ENCODE measurements at places on chromosomes 7 and 10.

DNA sequence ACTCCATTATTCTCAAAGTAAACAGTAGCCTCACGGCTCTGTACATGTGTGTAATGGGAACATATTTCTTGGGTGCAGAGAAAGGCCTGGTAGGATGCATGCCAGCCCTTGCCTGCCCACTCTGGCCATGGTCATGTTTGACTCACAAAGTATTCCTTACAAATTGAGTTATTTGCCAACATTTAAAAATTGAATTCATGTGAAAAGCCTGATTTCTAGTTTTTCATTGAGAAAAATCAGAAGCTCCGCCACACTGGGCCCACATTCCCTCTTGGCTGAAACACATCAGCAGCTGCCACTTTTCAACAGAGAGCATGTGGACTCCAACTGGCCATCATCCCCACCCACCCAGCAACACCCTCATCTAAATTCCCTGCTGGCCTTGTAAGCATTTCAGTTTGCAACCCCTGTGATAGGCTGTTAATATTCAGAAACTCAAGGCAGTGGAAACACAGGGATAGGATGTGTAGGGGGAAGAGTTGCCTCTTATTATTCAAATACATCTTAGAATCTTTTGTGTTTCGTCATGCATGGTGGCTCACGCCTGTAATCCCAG is 40.9 kb downstream of the CDH23 start:
- DNase-seq = no peak

DNA sequence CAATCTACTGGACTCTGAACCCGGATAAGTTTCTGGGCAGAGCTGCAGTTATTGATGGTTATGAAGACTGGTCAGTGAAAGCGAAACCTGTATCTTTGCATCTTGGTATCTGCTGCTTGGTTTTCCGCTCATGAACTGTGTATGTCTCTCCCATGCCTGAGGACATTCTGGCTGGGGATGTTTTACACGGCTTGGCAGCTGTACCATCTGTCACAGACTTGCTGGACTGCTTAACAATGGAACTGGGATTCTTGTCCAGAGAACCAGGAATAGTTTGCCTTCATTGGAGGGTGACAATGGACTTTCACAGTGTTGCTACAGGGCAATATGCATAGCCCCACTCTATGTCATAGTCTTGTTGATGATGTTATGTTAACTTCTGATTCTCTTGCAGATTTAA is 119.9 kb upstream of the TMEM106B start:
- DNase-seq = no peak

DNA sequence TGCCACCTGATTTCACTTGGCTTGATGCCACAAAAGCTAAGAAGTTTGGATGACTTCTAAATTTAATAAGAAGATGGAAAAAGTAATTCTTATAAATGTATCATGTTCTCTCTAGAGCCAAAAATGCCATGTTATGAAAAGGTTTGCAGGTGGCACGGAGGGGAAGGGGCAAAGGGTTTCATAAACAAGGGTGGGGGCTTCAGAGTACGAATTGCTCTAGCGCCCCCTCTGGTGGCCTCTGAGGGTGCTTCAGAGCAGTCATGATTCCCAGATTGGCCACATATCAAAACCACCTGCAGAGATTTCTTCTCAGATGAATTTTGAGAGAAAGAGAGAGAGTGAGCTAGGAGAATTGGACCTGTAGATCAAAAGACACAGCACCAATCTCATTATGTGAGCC is 208.6 kb upstream of the YAE1 start:
- no peak for DNase-seq

DNA sequence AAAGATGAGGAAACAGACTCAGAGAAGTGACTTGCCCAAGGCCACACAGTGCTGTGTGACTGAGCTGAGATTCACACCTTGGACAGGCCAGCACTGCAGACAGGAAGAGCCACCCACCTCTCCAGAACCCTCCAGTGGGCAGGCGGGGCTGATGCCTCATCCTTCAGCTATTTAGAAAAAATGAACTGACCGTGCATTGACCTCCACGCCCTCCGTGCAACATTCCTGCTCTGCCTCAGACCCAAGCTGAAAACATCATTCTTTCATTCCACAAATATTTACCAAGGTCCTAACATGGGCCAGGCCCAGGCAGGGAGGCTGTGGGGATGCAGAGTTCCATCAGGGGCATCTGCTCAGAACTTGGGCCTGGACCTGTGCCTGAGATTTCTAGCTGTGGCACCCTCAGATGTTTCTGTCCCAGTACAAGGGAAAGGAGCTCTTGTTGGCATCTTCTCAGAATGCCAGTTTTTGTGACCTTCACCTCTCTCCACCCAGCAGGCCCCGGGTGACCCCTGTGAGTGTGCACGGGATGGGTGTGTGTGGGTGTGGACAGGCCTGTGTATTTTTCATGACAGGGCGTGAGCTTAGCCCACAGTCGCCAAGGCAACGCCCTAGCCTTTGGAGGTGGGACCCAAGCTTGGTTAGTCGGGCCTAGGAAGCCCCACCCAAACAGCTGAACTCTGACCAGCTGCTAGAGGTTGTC is 6.5 kb downstream of the VSIR start:
- DNase-seq = no peak

DNA sequence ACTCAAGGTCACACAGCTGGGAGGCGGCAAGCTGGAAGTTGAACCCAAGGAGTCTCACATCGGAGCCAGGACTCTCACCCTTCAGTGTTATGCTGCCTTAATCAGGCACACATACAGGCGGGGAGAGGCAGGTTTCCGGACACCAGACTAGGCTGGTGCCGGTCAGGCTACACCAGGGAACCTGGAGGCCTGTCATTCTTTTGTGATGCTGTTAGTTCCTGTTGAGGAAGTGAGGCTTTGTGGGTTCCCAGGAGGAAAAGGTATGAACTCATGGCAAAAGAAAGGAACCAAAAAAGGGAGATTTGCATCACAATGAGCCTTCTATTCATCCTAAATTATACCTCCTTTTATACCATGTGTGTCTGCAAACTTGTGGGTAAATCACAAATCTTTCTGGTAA is 103.8 kb downstream of the TCF7L2 start:
- DNase-seq = no peak

DNA sequence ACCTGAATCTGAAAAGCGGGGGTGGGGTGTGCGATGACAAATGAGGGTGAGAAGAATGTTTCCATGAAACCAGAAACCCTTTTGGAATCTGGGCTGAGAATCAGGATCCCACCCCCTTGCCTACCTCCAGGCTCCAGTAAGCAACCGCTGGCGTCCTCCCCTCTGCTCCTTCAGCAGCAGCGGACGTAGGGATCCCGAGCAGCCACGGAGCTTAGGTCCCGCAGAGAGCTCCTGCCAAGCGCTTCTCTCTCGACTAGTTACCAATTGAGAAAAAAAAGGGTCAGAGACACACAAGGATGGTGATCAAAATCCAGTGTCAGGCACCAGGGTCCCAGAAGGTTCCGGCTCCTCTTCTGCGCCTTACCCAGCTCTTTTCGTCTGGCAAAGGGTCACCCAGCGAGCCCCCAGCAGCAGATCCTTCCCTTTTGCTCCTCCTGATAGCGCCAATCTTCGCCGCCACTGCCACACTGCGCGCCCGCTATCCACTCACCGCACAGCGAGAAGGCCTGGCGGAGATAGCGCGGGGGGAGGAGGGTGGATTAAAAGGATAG is 733.5 kb downstream of the ZWINT start:
- no peak for DNase-seq

Data from posterior cingulate gyrus (tissue), 11 donors.